ENCODE measurements at places on chromosomes 2 and 18.

DNA sequence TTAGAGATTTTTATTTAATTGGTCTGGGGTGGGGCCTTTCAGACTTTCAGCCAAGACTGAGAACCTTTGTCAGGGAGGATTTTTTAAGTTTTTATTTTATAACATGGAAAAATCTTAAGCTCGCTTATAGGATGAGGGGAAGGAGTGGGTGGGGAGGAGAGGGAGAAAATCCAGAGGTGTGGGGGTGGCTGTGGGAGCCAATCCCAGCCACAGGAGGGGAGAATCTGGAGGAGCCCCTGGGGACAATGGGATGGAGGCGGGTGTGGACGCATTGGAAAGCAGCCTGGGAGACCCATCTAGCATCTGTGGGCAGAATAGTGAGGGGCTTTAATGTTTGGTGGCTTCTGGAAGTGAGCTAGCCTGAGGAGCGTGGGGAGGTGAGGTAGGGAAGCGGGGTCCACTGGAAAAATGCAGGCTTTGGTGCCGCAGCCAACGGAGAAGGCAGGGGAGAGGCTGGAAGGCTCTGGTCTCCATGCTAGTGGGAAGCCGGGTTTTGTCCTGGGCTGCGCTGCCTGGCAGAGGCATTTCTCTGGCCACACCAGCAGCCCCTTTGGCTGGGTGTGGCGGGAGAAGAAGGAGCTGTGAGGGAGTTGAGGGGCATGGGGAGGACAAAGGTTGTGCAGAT is 11.5 kb upstream of the INPP5D start:
- no peak for DNase-seq

DNA sequence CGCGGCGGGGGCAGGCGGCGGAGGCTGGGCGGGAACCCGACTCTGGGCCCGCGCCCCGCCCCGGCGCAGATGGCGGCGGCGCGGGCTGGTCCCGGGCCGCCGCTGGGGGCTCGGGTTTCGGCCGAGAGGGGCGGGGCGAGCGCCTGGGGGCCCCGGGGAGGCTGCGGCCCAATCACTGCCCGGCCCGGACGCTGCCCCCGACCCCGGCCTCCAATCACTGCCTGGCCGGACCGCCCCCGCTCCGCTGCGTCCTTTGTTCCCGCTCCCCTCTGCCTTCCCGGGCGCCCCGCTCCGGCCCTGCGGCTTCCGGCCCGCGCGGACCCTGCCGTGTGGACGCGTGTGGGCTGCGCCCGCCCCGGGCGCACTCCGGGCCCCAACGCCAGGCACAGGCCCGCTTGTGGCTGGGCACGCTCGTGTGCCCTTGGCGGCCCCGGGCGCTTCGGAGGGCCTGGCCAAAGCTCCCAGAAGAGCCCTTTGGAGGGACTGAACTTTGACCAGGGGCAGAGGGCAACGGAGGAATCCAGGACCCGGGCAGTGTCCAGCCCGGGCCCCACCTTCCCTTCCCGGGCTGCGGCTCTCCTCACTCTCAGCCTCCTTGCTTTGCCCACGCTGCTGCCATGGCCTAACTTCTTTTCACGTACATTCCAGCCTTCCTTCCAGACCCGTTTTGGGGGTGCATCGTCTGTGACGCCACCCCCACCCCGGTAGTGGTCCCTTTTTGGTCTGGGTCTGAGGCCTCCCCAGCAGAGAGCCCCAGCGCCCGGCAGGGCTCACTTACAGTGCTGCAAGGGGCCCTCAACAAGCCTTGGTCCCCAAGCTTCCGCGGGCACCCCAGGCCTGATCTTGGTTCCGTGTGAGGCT is 27.1 kb upstream of the PTMA start:
- peak; percentile 98 for DNase-seq

DNA sequence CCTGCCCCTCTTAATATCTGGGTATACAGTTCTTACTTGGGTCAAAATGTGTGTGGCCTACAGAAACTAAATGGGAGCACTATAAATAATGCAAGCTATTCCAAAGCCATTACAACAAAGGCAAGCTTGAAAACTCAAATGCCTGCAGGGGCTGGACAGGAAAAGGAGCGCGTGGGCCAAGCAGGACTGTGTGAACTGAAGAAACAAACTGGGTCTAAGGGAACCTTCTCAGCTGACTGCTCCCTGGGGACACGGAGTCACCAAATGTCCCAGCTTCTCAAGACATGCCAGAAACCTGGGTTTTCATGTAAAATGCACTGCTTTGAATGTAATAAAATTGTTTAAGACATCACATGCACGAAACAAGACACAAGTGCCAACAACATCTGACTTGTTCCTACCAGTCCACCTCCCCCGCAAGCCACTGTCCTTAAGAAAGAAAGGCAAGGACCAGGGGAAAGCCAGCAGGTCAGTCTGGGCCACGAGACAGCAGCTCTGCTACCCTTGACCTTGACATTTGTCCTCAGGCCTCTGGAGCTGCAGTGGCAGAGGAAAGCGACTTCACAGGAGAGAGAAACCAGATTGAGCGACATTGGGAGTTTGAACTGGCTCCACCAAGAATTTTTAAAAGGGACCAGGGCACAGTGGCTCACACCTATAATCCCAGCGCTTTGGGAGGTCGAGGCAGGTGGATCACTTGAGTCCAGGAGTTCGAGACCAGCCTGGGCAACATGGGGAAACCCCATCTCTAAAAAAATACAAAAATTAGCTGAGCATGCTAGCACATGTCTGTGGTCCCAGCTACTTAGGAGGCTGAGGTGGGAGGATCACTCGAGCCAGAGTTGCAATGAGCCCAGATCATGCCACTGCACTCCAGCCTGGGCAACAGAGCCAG is 89.7 kb upstream of the SH3BP4 start:
- DNase-seq: no peak

DNA sequence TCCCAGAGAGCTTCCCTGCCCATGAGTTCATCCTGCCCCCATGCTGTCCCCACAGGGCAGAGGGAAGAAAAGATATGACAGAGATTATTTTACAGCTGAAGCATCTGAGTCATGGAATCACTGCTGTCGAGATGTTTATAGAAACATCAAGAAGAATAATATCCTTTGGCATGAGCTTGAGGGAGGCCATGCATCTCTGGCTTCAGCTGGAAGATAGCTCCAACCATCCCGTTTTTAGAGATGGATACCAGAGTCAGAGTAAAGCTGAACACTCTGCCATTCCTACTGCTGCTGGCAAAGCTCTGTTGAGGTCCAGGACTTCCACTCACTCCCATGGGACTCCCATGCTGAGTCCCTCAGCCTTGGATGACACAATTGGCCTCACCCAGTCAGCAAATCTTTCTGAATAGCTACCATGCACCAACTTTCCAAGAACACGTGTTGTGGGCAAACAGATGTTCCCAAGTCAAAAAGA is 167.8 kb downstream of the TTC32 start:
- no peak for DNase-seq

DNA sequence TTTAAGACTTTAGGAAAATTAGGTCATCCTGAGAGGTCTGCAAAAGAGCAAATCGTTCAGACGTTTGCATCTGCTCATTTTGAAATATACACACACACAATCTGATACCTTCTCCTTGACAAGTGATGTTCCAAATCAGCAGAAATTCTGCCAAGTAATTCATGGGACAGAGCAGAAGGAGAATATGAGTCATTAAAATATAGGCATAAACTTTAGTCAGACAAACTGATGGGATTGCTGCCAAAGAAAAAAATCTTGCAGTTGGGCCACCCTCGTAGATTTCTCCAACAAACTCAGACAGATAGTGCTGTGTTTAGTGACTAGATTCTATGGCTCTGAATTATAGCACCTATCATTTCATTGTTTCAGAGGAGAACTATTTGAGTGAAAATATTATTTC is 336.3 kb downstream of the NYAP2 start:
- no peak for DNase-seq

DNA sequence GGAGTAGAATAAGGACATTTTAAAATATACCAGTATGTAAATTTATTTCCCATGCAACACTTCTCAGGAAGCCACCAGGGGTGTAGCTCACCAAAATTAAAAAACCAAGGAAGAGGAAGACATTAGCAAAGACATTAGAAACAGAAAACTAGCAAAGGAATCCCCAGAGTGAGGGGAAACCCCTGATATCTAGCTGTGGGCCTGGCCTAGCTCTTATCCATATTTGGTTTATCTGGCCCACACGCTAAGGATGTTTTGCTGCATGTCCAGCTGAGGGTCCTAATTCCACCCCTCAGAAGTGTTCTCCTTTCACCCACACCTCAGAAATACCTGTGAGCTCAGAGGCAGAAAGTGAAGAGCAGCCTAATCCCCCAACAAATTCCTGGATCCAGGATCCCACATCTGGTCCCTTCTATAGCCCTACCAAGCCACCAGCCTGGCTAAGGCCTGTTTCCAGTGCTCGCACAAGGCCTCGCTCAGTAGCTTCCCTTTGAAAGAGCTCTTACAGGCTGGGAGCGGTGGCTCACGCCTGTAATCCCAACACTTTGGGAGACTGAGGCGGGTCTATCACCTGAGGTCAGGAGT is 17.4 kb downstream of the OSBPL1A start:
- DNase-seq: no peak

DNA sequence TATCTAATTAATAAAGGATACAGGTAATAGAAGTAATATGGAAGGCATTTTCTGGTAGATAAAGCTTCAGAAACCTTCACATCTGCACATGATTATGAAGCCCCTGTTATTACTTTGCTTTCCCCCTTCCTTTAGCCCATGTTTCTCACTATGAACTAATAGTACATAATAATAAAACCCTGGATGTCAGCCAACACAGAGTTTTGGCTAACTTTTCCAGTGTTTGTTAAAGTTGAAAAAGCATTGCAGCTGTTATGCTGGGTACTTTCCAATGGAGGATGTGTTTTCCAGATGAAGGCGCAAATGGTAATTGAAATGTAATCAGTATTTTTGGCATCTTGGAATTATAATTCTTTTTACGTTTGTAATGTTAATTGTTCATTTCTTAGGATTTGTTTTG is 43.5 kb downstream of the SPTBN1 start:
- DNase-seq: no peak

Measured in 8988T (cell line).